ENCODE measurements at places on chromosomes 3 and 15. TPM values are rescaled to one million over a fixed set of nuclear protein-coding genes. Genes with fewer than 3 reads are reported as not detected.

- no peaks in the 10 kb centered on the region for H3K4me1 ChIP-seq
- no peak overlapping the region for H3K27ac ChIP-seq
- H3K4me3 ChIP-seq = no peak overlapping the region
- DNase-seq = no peak
- H3K27me3 ChIP-seq = no peaks in the 10 kb centered on the region
- H3K36me3 ChIP-seq = no peaks in the 10 kb centered on the region
Measured at GRCh38 chr3:124634210-124635168, 95.8 kb upstream of the UMPS start.

GRCh38 chr3:1462856-1463450 lies 370.1 kb downstream of the CNTN6 start:
- no peaks in the 10 kb centered on the region for H3K27me3 ChIP-seq
- H3K4me1 ChIP-seq = no peaks in the 10 kb centered on the region
- DNase-seq = no peak
- no peaks in the 10 kb centered on the region for H3K36me3 ChIP-seq
- H3K27ac ChIP-seq = no peak overlapping the region

DNA sequence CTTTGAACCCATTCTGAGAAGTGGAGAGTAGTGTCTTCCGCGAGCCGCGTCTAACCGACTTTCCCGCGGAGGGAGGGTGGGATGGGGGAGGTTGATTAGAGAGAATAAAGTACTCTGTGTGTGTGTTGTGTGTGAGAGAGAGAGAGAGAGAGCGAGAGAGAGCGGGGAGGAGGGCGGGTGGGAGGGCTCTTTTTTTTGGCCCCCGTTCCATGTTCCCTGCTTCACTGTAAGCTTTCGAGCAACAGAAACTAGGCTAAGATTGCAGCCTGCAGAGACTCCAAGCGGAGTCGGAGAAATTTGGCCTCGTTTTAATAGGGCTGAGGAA lies 1.6 kb upstream of the MEIS2 start:
- peak overlapping the region; percentile 95 for H3K27ac ChIP-seq
- H3K4me1 ChIP-seq = no peaks in the 10 kb centered on the region
- DNase-seq = no peak
- H3K4me3 ChIP-seq = peak overlapping the region; percentile 80
- no peaks in the 10 kb centered on the region for H3K36me3 ChIP-seq

GRCh38 chr3:70072180-70072579 lies 72.6 kb downstream of the SAMMSON start:
- H3K27me3 ChIP-seq = no peaks in the 10 kb centered on the region
- no peaks in the 10 kb centered on the region for H3K36me3 ChIP-seq
- no peak overlapping the region for H3K27ac ChIP-seq

- no peaks in the 10 kb centered on the region for H3K36me3 ChIP-seq
- H3K4me1 ChIP-seq = no peaks in the 10 kb centered on the region
- no peak overlapping the region for H3K4me3 ChIP-seq
- H3K27me3 ChIP-seq = no peaks in the 10 kb centered on the region
- no peak overlapping the region for H3K27ac ChIP-seq
- no peak for DNase-seq
Measured at GRCh38 chr15:86060674-86061073, 19.0 kb upstream of the AGBL1 start.

GRCh38 chr15:99734575-99734974 lies 1.3 kb upstream of the LYSMD4 start:
- H3K4me1 ChIP-seq = peaks cover 17% of the 10 kb centered on the region
- H3K4me3 ChIP-seq = no peak overlapping the region
- H3K27me3 ChIP-seq = no peaks in the 10 kb centered on the region
- no peaks in the 10 kb centered on the region for H3K36me3 ChIP-seq
- DNase-seq = no peak
- H3K27ac ChIP-seq = no peak overlapping the region

DNA sequence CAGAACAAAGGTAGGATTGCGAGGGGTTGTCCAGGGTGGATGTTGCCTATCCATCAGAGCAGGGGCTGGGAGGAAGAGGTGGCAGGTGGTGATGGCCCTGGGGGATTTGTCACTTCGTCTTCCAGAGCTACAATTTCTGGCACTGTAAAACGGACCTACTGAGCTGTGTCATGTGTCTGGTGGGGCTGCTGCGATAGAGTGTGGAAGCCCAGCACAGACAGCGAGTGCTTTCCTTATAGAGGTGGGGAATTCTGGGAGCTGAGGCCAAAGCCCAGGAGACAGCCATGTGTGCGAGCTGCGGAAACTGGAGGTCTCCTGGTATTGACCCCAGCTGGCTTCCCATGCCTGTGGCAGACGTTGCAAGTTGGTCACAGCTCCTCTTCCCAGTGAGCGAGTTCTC lies 61.2 kb upstream of the SEC22A start:
- no peak overlapping the region for H3K27ac ChIP-seq
- DNase-seq = no peak
- H3K4me3 ChIP-seq = no peak overlapping the region
- no peaks in the 10 kb centered on the region for H3K36me3 ChIP-seq
- no peaks in the 10 kb centered on the region for H3K27me3 ChIP-seq

The GOLGA8H gene
- not detected for total RNA-seq

DNA sequence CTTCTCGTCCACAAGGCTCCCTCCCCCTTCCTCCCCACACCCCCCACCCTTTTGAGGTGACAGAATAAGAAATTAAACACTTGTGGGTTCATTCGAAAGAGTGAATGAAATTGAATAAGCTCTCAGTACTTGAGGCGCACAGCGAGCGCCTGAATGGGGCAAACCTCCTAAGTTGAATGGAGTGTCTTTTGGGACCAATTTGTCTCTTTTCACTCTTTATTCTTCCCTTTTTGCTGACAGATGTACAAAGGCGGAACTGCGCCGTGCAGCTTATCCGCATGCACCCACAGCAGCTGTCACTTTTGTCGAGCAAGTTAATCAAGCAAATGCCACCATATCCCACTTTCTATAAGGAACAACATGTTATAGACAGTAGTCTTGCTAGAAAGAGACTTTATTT lies 47.9 kb upstream of the FEZF2 start:
- no peak overlapping the region for H3K4me3 ChIP-seq
- H3K36me3 ChIP-seq = no peaks in the 10 kb centered on the region
- H3K27me3 ChIP-seq = no peaks in the 10 kb centered on the region
- no peak for DNase-seq
- H3K4me1 ChIP-seq = no peaks in the 10 kb centered on the region

- no peak overlapping the region for H3K4me3 ChIP-seq
- H3K36me3 ChIP-seq = no peaks in the 10 kb centered on the region
- no peaks in the 10 kb centered on the region for H3K27me3 ChIP-seq
- DNase-seq = no peak
Measured at GRCh38 chr3:69532547-69533224, 146.8 kb upstream of the FRMD4B start.

DNA sequence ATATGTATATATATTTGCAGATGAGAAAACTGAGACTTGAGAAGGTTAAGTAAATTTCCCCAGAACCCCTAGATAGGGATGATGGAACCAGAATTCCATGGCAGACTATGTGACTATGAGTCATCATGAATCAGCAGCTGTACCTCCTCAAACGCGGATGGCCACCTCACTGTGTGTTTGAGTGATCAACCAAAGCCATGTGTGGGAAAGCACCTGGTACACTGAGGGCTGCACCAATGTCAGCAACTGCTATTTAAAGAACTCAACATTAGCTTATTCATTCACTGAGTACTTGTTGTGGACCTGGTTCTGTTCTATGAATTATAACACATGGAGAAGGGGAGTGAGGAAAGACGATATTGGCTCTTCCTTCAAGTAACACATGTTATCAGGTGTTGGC lies 377.0 kb downstream of the GAP43 start:
- no peak overlapping the region for H3K27ac ChIP-seq
- no peak overlapping the region for H3K4me3 ChIP-seq
- no peaks in the 10 kb centered on the region for H3K36me3 ChIP-seq
- H3K4me1 ChIP-seq = no peaks in the 10 kb centered on the region
- no peak for DNase-seq
- no peaks in the 10 kb centered on the region for H3K27me3 ChIP-seq

The SOX14 gene
- not detected for total RNA-seq

- H3K27me3 ChIP-seq = no peaks in the 10 kb centered on the region
- no peak for DNase-seq
- H3K4me3 ChIP-seq = no peak overlapping the region
- no peak overlapping the region for H3K27ac ChIP-seq
Measured at GRCh38 chr3:149605902-149606301, 51.9 kb downstream of the WWTR1 start.
